ENCODE measurements at places on chromosomes 7 and 10.

DNA sequence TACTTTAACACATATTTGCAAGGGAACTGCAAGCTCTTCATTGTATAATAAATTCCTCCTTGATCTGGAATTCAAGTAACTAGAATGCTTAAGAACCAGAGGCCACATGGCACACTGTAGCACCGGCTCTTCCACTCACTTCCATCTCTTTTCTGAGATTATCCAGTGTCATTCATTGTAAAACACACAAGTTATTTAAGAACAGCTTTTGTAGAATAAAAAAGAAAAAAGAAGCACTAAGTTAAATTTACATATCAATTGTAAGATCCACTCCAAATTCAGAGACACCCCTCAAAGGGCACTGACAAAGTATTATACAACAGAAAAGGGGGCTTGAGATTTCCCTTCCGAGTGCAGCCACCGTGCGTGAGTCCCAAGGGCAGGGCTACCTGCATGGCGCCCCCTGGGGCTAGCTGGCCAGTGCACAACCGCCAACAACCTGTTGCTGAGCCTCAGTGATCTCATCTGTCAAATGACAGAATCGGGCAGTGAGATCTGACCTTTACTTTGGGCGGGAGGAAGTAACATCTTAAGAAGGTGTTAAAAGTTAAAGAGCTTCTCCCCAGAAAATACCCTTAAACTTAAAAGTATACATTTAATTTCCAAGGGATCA, 12.5 kb downstream of the GLI3 start:
- no peak for DNase-seq

DNA sequence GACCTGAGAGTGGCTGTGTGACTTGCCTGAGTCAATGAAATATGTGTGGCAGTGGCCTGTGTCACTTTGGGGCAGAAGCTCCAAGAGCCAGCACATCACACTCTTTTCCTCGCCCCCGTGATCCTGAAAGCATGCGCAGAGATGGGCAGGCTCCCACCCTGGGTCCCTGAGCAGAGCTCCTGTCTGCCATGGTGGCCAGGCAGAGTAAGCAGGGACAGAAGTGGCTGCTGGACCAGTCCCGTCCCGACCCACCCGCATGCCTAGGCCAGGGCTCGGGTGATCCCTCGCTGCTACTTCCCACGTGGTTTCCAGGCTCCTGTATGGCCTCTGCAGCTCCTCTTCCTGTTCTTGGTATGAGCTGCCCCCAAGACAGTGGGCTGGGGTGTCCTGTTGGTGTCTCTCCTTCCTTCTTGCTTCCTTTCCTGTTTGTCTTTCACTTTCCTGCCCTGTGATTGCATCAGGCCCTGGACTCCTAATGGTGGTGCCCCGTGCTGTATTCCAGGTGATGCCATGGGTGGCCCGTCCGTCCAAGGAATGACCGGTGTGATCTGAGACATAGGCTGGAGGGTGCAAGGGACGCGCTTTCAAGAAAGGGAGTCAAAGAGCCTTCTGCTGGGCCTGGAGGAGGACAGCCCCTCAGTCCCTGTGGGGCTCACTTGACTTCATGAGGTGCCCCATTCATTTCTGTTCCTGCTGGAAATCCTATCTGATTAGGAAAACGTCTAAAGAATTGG, 71.4 kb upstream of the SHH start:
- DNase-seq = no peak

DNA sequence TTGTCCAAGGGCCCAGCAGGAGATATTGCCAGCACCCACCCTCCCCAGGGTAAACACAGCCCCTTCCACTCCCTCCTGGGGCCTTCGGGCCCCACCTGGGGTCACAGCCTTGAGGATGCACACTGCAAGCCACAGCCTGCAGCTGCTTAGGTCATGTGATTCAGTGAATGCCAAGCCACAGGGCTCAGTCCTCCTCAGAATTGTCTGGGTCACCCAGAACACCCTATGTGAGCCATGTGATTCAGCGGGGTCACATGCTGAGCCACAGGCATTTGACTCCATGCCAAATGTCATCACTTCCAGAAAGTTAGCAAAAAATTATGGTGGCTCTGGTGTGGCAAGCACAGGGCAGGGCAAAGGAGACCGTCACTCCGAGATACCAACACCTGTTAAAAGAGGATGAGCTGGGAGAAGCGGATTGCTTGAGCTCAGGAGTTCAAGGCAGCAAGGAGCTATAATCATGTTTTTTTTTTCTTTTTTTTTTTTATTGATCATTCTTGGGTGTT, 17.2 kb upstream of the PSAP start:
- no peak for DNase-seq

GRCh38 chr10:72597897-72598296, 28.0 kb downstream of the MICU1 start:
- DNase-seq = no peak

DNA sequence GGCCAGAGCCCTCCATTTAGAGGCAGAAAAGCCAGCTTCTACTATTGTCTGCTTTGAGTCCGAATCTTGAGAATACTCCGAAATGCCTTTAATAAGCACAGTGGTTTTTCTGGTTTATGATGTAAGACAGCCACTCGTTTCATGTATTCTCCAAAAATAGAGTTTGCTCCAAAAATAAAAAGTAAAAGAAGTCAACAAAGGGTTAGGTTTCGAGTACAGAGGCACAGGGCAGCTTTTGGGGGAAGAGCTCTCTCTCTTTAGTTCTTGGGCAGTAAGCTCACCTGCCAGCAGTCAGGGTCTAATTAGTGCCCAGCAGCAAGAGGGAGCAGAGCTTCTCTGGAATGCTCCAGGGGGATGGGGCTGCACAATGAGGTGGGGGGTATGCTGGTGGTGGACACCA, 20.2 kb downstream of the CREB3L2 start:
- DNase-seq = no peak

GRCh38 chr10:28684157-28684985, 7.0 kb downstream of the BAMBI start:
- DNase-seq = no peak

DNA sequence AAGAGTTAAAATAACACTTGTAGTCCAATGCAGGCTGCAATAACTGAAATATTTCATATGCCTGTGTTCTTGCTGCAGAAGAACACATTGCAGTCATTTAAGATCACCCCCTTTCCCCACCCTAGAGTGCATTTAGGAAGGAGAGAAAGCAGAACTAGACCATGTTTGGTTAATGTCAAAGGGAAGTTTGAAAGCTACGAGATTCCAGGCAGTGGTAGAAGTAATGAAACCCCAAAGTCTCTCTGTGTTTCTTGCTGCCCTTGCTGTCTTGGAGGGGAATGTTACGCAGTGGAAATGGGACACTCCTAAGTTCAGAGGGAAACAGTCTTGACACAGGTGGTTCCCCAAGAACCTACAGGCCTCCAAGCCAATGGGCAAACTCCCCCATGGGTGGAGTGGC, 242.9 kb downstream of the PTEN start:
- DNase-seq = no peak

DNA sequence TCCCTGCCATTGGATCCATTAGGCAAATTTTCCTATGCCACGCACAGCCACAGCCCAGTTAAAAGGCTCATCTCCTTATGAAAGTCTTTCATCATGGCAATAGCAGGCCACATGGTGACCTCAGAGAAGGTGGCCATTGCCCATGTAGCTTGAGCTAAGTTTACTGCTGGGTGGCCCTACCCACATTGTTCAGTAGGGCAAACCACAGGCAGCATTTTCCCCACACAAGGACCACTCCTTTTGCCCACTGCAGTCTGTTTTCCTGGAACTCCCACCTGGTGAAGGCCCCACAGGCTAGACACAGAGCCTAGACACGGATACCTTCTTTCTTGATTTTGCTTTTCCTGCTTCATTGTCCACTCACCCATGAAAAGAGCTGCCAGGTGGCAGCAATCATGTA, 101.5 kb upstream of the NPVF start:
- DNase-seq = no peak

GRCh38 chr7:139571651-139572050, 48.2 kb downstream of the CLEC2L start:
- no peak for DNase-seq

DNA sequence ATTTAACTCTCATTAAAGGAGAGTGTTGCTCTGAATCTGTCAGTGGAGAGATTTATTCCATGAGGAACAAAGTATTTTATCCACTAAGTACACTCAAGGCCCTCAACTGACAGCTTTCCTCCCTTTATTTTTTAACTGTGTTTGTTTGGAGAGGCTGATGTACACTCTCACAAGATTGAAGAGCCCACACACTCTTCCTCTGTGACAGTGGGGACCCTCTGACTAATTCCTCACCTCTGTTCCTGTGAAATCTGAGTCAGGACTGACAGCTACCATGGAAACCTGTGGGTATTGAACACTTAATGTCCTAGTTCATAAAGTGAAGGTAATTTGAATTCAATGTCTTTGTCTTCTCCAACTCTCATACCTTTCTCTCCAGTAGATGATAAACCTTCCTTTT, 189.8 kb upstream of the PITRM1 start:
- DNase-seq = no peak

DNA sequence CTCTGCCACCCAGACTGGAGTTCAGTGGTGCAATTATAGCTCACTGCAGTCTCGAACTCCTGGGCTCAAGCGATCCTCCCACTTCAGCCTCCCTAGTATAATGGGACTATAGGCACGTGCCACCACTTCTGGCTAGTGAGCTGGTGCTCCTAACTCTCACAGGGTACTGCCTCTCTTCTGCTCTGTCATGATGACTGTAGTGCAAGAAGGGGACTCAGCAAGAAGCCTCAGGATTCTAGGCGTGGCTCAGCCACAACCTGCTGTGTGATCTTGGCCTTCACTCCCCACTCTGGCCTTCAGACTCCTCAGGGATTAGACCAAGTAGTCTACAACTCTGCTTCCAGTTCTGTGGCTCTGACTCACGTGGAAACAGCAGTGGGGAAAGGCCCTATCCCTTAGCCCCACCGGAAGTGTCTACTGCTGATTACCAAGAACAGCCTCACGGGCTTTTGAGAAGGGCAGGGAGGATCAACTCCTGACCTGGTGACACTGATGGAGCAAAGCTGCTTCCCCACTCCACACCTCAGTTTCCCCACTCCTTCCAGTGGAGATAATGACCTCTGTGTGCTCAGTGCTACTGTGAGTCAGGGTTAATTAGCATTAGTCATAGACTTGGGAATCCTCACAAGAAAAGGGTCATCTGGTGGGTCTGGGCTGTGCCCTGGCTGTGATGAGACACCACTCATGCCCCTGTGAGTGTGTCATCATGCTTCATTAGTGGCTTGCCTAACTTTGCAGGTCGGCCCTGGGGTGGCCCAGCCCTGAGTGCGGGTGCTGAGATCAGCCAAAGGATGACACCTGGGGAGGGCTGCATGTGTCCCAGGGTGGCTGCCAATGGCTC, 41.1 kb downstream of the ZC3HC1 start:
- DNase-seq = no peak

DNA sequence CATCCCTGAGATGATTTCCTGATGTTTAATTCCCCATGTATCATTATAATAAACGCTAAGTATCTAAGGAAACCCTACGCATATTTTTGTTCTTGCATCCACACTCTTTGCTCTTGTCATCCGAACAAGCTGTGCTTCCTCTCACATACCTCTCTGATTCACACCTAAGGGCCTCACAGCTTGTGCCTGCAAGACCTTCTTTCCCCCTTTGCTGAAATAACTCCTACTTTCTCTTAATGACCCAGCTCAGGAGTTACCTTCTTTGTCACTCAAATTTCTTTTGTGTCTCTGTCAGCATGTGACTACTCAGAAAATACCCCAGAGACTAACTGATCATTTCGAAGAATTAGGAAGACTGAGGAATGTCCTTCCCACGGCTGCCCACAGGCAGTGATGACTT, 209.3 kb upstream of the IMMP2L start:
- no peak for DNase-seq

DNA sequence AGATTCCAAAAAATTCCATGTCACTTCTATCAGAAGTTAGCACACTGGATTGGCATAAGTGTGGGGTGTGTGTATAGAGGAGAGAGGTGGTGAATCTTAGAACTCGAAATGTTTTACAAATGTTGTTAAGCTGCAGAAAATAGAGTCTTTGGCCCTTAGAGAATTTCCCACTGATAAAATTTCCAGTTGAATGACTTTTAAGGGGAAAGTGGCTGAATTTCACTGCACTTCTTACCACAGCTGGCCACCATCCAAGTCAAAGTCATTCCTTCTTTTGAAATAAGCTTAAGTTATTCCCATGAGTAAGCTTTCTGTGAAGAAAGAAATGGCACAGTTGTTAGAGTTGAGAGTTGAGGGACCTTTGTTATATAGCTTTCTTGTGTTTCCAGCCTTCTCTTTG, 13.9 kb downstream of the VCL start:
- DNase-seq = no peak

DNA sequence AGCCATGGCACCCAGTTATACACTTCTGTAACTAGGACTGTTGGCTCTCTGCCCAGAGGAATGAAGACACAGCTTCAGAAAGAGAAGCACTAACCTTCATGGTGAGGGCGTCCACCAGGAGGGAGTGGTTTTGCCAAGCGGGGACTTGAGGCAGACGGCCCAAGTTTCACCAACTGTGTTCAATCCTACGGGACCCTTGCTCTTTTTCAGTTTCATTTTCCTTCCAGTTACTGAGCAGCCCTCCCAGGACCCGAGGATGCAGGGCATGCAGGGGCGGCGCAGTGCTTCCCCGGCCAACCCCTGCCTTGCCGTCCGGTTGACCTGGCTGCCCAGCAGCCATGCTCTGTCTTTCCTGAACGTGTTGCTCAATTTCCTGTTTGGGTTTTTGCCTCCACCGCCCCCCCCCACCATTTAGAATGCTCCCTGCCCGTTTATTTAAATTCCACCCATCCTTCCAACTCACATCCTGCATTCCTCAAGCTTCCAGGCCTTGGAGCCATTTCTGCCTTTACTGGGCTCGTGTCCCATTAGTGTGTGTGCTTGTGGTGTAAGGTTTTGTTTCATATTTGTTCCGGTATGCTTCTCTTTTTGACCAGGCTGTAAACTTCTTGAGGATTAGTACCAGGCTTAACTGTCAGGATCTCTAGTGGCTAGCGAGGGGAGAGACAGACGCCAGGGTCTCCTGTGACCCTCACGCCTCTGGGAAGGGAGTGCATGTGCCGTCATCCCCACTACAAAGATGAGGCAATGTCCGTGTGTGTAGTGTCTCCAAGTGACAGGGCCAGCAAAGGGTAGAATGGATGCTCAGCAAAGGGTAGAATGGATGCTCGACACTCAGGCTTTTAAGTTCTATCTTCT, 31.6 kb downstream of the IL15RA start:
- DNase-seq = no peak

GRCh38 chr7:17230099-17230807, 68.2 kb upstream of the AHR start:
- no peak for DNase-seq

GRCh38 chr7:101185258-101185839, 5.3 kb upstream of the NAT16 start:
- DNase-seq = no peak
